Activated CD4-positive, alpha-beta memory T cell treated with anti-CD3 and anti-CD28 coated beads for 36 hours (primary cell): ENCODE measurements at places on chromosomes 5 and 9. TPM values are rescaled to one million over a fixed set of nuclear protein-coding genes. Genes with fewer than 3 reads are reported as not detected.

The KCTD16 gene
- 0.24 TPM for total RNA-seq

The CCNJL gene
- not detected for total RNA-seq

The PCDHAC2 gene
- total RNA-seq: not detected

The NEUROG1 gene
- total RNA-seq: not detected

The TAF9 gene
- total RNA-seq: 58.3 TPM

The PHF24 gene
- total RNA-seq: 0.12 TPM

The C9orf50 gene
- not detected for total RNA-seq

The GKAP1 gene
- 4.6 TPM for total RNA-seq
